Osteocyte (in vitro differentiated cells): ENCODE measurements at places on chromosomes 4 and X. TPM values are rescaled to one million over a fixed set of nuclear protein-coding genes. Genes with fewer than 3 reads are reported as not detected.

DNA sequence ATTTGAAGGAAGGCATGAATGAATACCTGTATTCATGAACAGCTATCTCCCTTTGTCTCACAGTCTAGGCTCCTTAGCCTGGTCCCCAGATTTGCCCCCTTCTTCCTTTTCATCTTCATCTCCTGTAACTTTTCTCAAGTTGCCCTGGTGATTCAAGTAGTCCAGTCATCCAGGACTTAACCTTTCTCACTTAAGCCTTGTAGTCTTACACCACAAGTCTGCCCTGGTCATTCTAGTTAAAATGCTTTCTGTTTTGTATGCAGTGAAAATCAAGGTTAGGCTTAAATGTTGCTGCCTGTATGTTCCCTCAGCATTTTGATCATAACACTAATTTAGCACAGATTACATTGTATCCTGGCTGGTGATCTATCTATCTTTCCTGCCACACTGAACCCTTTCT is 58.5 kb upstream of the SLC7A11 start:
- H3K4me3 ChIP-seq = no peak overlapping the region
- no peaks in the 10 kb centered on the region for H3K27me3 ChIP-seq
- H3K36me3 ChIP-seq = no peaks in the 10 kb centered on the region

DNA sequence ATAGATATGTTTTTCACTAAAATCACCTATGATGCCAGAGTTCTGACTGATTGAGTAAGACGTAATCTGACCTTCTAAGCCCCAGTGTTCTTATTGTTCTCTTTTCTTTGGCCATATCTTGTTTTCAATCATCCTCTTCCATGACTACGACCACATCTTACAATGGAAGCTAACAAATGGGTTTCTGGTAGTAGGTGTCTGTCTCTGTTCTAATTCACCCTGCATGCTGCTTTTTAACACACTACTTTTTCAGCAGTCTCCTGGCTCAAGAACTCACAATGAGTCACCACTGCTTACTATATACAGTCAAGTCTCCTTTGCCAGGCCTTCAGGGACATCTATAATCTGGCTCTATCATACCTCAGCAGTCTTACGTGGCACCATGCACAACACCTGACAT is 146.1 kb downstream of the NEXMIF start:
- no peak overlapping the region for H3K27ac ChIP-seq
- no peak overlapping the region for H3K4me3 ChIP-seq
- no peak for DNase-seq

GRCh38 chr4:72817012-72817411 is 248.0 kb upstream of the ADAMTS3 start:
- no peak for DNase-seq
- H3K4me3 ChIP-seq = no peak overlapping the region
- no peaks in the 10 kb centered on the region for H3K36me3 ChIP-seq
- peaks cover 2% of the 10 kb centered on the region for H3K4me1 ChIP-seq
- H3K27me3 ChIP-seq = peaks cover 16% of the 10 kb centered on the region

DNA sequence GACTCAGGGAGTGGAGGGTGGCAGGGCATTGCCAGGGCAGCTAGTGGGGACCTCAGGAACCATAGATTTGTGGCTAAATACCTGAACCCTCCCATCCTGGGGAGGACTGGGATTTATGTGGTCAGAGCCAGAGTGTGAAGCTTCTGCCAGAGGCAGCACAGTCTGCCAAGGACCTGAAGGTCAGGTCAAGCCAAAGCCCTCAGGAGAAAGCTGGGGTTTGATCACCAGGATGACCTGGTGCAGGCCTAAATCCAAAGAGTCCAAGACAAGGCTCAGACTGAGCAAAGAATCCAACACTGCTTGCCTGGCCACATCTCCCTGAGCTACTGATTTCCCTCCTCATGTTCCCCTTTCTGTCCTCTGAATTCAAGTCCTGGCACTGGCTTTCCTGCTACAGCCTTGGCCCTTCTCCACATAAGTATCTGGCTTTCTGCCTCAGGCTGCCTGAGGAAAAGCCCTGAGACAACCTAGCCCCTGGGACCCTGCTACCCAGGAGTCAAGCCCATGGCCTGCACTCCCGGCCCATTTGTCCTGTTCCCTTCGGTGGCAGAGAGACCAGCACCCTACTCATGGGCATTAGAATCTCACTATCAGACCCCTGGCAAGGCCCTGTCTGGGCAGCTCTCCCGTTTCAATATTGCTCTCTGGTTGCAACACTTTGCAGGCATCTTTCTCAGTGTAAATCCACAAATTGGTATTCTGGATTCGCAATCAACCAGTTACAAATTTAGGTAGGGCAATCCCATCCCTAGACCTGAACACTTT is 39.3 kb upstream of the SLC25A43 start:
- H3K27me3 ChIP-seq = peaks cover 5% of the 10 kb centered on the region
- H3K27ac ChIP-seq = no peak overlapping the region
- DNase-seq = no peak
- no peaks in the 10 kb centered on the region for H3K4me1 ChIP-seq
- no peaks in the 10 kb centered on the region for H3K36me3 ChIP-seq

DNA sequence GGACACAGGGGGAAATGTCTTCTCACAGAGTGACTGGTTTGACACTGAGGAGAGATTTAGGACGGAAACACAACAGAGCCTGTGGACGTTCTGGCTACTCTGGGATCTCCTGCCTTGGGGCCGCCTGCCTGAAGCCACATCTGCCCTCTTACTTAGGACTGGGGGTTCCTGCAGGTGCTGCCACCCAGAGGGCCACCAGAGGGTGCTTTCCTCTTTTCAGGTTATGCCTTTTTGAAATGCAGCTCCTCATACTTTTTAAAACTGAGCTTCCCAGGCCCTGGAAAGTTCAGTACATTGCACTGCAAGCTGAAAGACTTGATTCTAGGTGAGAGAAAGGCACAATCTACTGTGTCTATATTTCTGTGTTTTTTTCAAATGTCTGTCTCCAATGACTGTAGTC is 92.2 kb upstream of the PGRMC2 start:
- no peak overlapping the region for H3K27ac ChIP-seq
- H3K4me3 ChIP-seq = no peak overlapping the region
- H3K27me3 ChIP-seq = no peaks in the 10 kb centered on the region
- peaks cover 19% of the 10 kb centered on the region for H3K4me1 ChIP-seq

The TRIM60 gene
- total RNA-seq = not detected in 2 replicates

The F9 gene
- not detected in 2 replicates for total RNA-seq

GRCh38 chr4:149173241-149174013 is 642.2 kb downstream of the IQCM start:
- H3K27me3 ChIP-seq = no peaks in the 10 kb centered on the region
- DNase-seq = no peak
- no peak overlapping the region for H3K4me3 ChIP-seq
- H3K4me1 ChIP-seq = no peaks in the 10 kb centered on the region
- H3K27ac ChIP-seq = no peak overlapping the region

The EGFL6 gene
- total RNA-seq = not detected in 2 replicates

- H3K27ac ChIP-seq = no peak overlapping the region
- no peak overlapping the region for H3K4me3 ChIP-seq
- H3K27me3 ChIP-seq = no peaks in the 10 kb centered on the region
- no peaks in the 10 kb centered on the region for H3K4me1 ChIP-seq
- DNase-seq = no peak
Observed at GRCh38 chrX:134480061-134480460, 20.1 kb downstream of the HPRT1 start.

The PPP2R2C gene
- not detected in 2 replicates for total RNA-seq

The FATE1 gene
- total RNA-seq = not detected in 2 replicates

The TEX13C gene
- total RNA-seq = not detected in 2 replicates

DNA sequence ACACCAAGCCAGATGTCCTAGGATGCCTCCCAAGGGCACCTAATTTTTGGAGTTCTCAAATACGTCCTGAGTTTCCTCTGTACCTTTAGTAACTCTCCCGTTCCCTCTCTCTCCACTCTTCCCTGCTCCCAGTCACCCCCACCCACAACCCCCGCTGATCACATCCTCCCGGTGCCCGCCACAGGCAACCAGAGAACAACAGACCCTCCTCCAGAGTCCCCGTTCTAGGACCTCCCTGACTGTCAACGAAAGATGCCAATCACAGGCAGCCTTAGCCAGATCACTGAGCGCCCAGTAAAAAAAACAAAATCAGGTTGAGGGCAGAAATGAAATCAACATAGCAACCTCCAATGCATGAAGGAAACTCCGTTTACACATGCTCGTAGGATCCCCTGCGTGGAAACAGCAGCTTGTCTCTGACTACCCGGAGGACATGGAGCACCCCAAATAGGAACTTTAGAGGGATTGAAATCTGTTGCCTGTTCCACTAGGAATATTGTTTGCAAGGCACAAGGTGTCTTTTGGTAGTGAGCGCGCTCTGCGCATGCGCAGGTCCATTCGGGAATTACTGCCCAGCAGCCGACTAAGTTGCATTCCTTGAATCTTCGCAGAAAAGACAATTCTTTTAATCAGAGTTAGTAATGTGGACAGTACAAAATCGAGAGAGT is at the start of gene GABRB1:
TSS of gene GABRB1 (plus strand) at position 557 of the 668 bp plus-strand sequence.
- peaks cover 71% of the 10 kb centered on the region for H3K27me3 ChIP-seq
- peaks cover 21% of the 10 kb centered on the region for H3K4me1 ChIP-seq

DNA sequence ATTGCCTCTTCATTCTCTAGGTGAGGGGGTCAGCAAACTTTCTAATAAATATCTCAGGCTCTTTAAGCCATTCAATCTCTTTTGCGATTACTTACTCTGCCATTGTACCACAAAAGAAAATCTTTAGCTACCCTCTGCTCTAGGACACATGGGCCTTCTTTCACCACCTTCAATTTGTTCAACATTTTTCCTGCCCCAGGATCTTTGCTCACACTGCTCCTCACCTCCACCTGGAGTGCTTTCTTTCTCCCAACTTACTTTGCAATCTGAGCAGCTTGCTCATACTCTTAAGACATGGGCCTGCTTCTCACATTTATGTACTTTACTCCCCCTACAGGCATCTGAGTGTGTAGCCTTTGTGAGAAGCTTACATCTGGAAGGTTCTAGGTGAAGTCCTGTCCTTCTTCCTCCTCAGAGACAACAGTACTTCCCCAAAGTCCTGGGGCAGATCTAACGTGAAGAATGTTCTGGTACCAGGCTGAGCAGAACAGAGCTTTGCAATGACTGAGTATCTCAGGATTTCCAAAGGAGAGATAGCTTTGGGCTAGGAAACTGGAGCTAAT is 55.0 kb upstream of the PRDM5 start:
- DNase-seq = no peak
- no peak overlapping the region for H3K4me3 ChIP-seq
- H3K4me1 ChIP-seq = no peaks in the 10 kb centered on the region
- peaks cover 12% of the 10 kb centered on the region for H3K27me3 ChIP-seq

- H3K4me3 ChIP-seq = no peak overlapping the region
- H3K27me3 ChIP-seq = no peaks in the 10 kb centered on the region
- H3K4me1 ChIP-seq = no peaks in the 10 kb centered on the region
- no peaks in the 10 kb centered on the region for H3K36me3 ChIP-seq
Observed at GRCh38 chrX:149010013-149010852, 494.9 kb downstream of the IDS start.

- peaks cover 46% of the 10 kb centered on the region for H3K4me1 ChIP-seq
- H3K27ac ChIP-seq = no peak overlapping the region
- H3K4me3 ChIP-seq = no peak overlapping the region
- H3K36me3 ChIP-seq = no peaks in the 10 kb centered on the region
- DNase-seq = no peak
Observed at GRCh38 chr4:71235311-71236201, 103.3 kb upstream of the SLC4A4 start.

DNA sequence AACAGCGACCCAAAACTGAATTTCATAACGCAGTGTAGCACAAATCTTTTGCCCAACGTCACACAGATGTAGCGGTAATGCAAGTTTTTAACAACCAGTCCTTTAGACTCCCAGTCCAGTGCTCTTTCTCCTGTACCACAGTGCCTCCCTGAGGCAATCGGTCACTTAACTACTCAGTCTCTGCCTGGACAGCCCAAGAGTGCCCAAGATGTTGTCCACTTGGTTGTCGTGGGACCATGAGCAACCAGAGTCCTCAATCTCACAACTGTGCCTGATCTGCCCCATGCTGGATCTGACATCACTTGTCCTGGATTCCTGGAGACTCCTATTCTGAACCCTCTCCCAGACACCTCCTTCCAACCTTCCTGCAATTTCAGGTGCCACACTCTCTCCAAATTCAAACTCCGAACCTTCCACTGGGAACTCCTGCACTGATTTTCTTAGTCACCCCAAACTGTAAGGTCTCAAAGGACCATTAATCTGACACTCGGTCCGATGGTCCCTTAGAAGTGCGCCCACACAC is 702 bp downstream of the MMGT1 start:
- H3K27ac ChIP-seq = peak overlapping the region; percentile 100
- H3K4me3 ChIP-seq = peak overlapping the region; percentile 91
- no peak for DNase-seq
- no peaks in the 10 kb centered on the region for H3K27me3 ChIP-seq
- no peaks in the 10 kb centered on the region for H3K36me3 ChIP-seq
- peaks cover 20% of the 10 kb centered on the region for H3K4me1 ChIP-seq

- H3K27me3 ChIP-seq = no peaks in the 10 kb centered on the region
- H3K4me1 ChIP-seq = peaks cover 26% of the 10 kb centered on the region
- H3K27ac ChIP-seq = peak overlapping the region; percentile 96
- no peak for DNase-seq
- peak overlapping the region; percentile 87 for H3K4me3 ChIP-seq
- H3K36me3 ChIP-seq = no peaks in the 10 kb centered on the region
Observed at GRCh38 chr4:110195561-110196205, 2.7 kb downstream of the ELOVL6 start.

The CSAG1 gene
- total RNA-seq = not detected in 2 replicates

DNA sequence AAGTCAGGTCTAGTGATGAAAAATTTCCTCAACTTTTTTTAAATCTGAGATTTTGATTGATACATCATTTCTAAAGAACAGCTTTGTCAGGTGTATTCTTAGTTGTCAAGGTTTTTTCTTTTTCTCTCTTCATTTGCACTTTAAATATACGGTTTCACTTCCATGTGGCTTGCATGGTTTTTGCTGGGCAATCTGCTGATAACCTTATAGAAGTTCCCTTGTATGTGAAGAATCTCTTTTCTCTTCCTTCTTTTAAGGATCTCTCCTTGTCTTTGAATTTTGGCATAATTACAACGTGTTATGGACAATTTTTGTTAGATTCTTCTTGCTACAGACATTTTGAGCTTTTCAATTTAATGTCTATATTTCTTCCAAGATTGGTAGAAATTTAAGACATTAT is 76.4 kb downstream of the ZNF721 start:
- H3K27me3 ChIP-seq = no peaks in the 10 kb centered on the region
- DNase-seq = no peak
- H3K36me3 ChIP-seq = peaks cover 38% of the 10 kb centered on the region
